ENCODE measurements at places on chromosomes 2 and 18.

GRCh38 chr2:45030553-45030952, 21.3 kb upstream of the SIX2 start:
- H3K4me1 ChIP-seq, result peaks cover 16% of the 10 kb centered on the region
- no peaks in the 10 kb centered on the region for H3K36me3 ChIP-seq
- H3K4me3 ChIP-seq, result no peak overlapping the region
- no peak for DNase-seq
- H3K27ac ChIP-seq, result no peak overlapping the region

DNA sequence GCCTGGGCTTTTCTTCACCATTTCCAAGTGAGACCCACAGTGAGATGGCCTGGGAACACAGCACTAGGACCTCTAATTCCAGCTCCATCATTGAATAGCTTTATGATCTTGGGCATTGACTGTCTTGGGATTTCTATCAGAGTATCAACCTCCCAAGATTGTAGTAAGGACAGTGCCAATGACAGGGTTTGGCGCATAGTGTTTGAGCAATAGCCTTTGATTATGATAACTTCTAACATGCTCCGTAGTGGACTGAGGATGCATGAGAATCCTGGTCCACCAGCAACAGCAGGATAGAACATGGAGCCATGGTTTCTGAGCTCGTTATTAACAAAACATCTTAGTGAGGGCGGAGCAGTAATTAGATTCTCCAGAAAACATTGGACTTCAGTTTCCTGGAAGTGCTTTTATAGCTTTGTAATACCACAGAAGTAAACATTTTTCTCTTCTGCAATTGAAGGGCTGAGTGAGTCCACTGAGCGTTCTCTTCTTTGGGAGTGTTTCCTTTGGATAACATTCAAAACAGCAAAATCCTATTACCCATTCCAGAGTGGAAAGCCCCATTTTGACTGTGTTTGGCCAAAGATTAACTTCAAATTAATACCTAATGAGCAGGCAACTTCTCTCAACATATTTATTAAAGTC, 63.7 kb downstream of the IL1R2 start:
- no peaks in the 10 kb centered on the region for H3K27me3 ChIP-seq
- H3K36me3 ChIP-seq, result no peaks in the 10 kb centered on the region
- peaks cover 56% of the 10 kb centered on the region for H3K4me1 ChIP-seq
- no peak overlapping the region for H3K4me3 ChIP-seq
- no peak overlapping the region for H3K27ac ChIP-seq

GRCh38 chr2:4354678-4355077, 651.3 kb downstream of the DCDC2C start:
- H3K27ac ChIP-seq, result no peak overlapping the region
- no peaks in the 10 kb centered on the region for H3K27me3 ChIP-seq
- H3K4me3 ChIP-seq, result no peak overlapping the region
- no peaks in the 10 kb centered on the region for H3K4me1 ChIP-seq
- DNase-seq, result no peak
- H3K36me3 ChIP-seq, result no peaks in the 10 kb centered on the region

DNA sequence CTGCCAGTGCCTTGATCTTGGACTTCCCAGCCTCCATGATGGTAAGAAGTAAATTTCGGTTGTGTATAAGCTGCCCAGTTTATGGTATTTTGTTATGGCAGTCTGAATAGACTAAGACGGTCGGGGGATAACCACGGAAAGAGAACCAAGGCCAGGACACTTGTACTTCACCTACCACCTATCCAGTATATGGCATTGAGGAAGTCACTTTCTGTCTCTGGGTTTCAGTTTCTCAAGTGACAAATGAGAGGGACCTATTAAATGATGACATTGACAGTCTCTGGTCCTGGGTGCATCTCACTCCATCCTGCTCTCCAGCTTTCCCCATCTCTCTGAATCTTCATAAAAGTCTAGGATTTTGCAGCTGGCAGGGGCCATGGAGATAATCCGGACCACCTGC, 183.8 kb upstream of the MSH6 start:
- no peaks in the 10 kb centered on the region for H3K4me1 ChIP-seq
- DNase-seq, result no peak
- no peak overlapping the region for H3K4me3 ChIP-seq
- peaks cover 20% of the 10 kb centered on the region for H3K27me3 ChIP-seq
- no peak overlapping the region for H3K27ac ChIP-seq

- no peak overlapping the region for H3K4me3 ChIP-seq
- no peak overlapping the region for H3K27ac ChIP-seq
Observed at GRCh38 chr2:162938387-162938786, 99.8 kb upstream of the KCNH7 start.

DNA sequence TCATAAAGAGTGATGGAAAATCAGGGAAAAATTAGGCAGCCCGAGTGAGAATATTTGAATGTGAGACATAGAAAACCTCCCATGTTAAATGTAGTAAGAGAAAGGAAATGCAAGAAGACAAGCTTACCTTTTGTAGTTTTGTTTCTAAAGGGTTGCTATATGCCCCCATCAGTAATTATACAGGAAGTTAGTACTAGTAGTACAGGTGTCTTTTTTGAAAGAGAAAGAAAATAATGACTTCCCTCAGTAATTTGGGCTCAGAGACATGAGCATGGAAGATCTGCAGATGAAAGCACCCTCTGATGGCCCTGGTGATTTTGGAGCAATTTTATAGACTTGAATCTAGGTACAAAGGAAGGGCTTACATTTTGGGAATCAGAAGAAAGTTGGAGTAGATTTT, 80.8 kb downstream of the RHBDD1 start:
- no peak for DNase-seq
- H3K4me3 ChIP-seq, result no peak overlapping the region
- peaks cover 5% of the 10 kb centered on the region for H3K36me3 ChIP-seq

DNA sequence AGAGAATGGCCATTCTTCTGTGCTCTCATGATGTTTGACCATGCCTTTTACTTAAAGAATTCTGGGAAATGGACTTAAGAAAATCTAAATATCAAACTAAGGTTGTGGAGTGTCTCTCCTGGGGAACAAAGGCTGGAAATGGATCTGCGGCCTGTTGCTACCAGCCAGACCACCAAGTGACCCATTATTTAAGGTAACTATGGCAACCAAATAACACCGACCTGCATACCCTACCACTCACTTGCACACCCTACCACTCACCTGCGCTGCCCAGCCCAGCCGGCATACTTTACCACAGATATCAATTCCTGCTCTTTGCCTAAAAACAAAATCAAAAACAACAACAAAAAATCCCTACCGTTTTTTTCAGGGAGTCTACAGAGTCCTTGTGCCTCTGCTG, 203.2 kb downstream of the NBAS start:
- H3K4me1 ChIP-seq, result peaks cover 20% of the 10 kb centered on the region
- peaks cover 15% of the 10 kb centered on the region for H3K36me3 ChIP-seq
- H3K27ac ChIP-seq, result no peak overlapping the region
- H3K27me3 ChIP-seq, result no peaks in the 10 kb centered on the region
- no peak for DNase-seq

DNA sequence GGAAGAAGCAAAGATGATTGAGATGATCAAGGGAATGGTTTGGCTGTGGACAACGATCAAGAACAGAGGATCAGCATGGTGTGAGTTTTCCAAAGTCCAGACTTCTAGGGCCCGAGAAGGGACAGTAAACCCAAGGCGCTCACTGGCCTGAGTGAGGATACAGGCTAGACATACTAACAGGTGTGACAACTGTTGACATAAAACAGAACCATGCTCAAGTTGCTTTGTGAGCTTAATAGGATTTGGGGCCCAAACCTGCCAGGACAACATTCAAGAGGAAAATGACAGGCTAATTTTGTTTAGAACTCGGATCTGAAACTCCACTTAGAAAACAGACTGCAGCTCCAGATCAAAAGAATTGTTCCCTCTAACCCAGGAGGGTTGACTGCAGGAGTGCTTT, 68.1 kb upstream of the ACKR3 start:
- no peaks in the 10 kb centered on the region for H3K27me3 ChIP-seq
- peaks cover 14% of the 10 kb centered on the region for H3K4me1 ChIP-seq
- H3K4me3 ChIP-seq, result no peak overlapping the region
- DNase-seq, result no peak

- DNase-seq, result no peak
- no peaks in the 10 kb centered on the region for H3K4me1 ChIP-seq
- H3K4me3 ChIP-seq, result no peak overlapping the region
- H3K36me3 ChIP-seq, result peaks cover 2% of the 10 kb centered on the region
- H3K27me3 ChIP-seq, result no peaks in the 10 kb centered on the region
- no peak overlapping the region for H3K27ac ChIP-seq
Observed at GRCh38 chr2:172768401-172768800, 32.8 kb downstream of the RAPGEF4 start.

DNA sequence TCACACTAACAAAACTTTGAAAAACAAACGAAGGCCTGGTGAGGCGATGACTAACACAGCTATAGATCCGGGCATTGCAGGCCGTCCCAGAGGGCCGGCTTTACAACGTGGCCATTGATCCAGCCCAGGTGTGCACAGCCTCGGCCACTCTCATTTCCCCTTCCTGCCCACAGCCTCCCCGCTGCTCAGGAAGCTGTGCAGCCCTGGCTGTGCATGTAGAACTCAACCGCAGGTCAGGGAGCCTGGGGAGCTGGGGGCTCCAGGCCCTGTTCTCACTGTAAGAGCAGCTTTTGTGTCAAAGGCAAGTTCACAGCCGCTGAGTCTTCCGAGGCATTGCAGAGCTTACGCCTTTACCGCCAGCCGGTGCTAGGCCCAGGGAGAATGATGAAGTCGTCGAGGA, 87.2 kb downstream of the LONRF2 start:
- H3K36me3 ChIP-seq, result no peaks in the 10 kb centered on the region
- peaks cover 57% of the 10 kb centered on the region for H3K4me1 ChIP-seq
- DNase-seq, result no peak

- peak overlapping the region; percentile 34 for H3K27ac ChIP-seq
- no peaks in the 10 kb centered on the region for H3K27me3 ChIP-seq
- DNase-seq, result no peak
- H3K36me3 ChIP-seq, result no peaks in the 10 kb centered on the region
Observed at GRCh38 chr2:72291059-72291458, 143.4 kb upstream of the CYP26B1 start.
